ENCODE measurements at places on chromosomes 6 and 20.

DNA sequence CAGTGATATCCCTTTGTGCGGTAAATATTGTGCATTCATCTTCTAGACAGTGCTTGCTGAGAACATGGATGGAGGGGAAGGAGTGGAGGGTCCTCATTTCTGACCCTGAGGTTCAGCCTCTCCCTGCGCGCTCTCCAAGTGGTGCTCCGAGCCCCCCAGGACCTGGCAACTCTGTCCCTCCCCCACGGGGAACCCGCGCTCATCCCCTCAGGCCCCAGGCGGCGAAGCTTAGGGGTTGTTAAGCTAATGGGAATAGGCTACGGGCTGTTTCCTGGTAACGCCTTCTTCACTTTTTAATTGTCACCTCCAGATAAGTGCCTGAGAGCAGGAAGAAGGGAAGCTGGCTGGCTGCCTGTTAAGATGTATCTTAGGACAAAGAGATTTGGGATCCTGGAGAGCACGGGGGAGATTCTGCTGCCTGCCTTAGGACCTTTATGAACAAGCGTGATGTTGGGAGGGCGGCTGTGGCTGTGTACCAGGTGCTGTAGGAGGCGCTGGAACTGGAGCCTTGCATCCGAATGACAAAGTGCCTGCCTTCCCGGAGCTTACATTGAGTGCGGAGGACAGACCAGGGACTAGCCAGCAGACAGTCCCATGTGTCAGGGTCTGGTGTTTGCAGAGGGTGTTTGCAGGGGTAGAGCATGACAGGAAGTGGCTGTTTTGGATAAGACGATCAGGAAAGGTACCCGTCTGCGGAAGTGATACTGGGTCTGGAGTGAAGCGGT is 11.7 kb downstream of the TSHZ2 start:
- no peak for DNase-seq

GRCh38 chr20:35551503-35551902 is 9.6 kb downstream of the ERGIC3 start:
- no peak for DNase-seq

- no peak for DNase-seq
Measured at GRCh38 chr6:25697537-25698340, 45.7 kb downstream of the SCGN start.

GRCh38 chr20:51220293-51220706 is 197.4 kb upstream of the KCNG1 start:
- DNase-seq: no peak

DNA sequence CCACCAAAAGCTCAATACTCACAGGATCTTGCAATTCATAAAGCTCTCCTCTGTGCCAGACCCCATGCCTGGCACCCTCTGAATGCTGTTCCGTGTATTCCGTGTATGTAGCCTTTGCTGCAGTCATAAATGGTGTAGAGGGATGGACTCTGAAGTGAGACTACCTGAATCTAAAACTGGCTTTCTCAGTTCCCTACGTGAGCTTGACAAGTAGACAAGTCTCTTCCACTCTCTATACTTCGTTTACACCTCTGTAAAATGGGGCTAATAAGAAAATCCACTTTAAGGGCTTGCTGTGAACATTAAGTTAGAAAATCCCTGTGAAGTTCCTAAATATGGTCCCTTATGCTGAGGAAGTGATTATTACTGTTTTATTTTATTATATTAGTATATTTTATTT is 31.5 kb downstream of the PPP1R16B start:
- no peak for DNase-seq

- no peak for DNase-seq
Measured at GRCh38 chr6:136709429-136709828, 82.8 kb downstream of the MAP3K5 start.

- DNase-seq: no peak
Measured at GRCh38 chr6:52499026-52499425, 77.8 kb downstream of the TRAM2 start.

- peak; percentile 62 for DNase-seq
Measured at GRCh38 chr6:157020881-157021343, 243.7 kb downstream of the ARID1B start.

- no peak for DNase-seq
Measured at GRCh38 chr6:152701081-152701862, 3.6 kb downstream of the MYCT1 start.

- no peak for DNase-seq
Measured at GRCh38 chr6:72322771-72323170, 299.1 kb upstream of the KCNQ5 start.
